ENCODE measurements at places on chromosomes 3 and 15. TPM values are rescaled to one million over a fixed set of nuclear protein-coding genes. Genes with fewer than 3 reads are reported as not detected.

ARPP21 gene
- total RNA-seq, result not detected

TNFAIP8L3 gene
- total RNA-seq, result 2.1 TPM

GOLGA8H gene
- total RNA-seq, result 0.15 TPM

GRK7 gene
- total RNA-seq, result not detected

ZNF660 gene
- 1.5 TPM for total RNA-seq

PPP1R14D gene
- not detected for total RNA-seq

TLR9 gene
- under 0.01 TPM for total RNA-seq

Data from bronchus fibroblast of lung (primary cell).